Activated CD4-positive, alpha-beta T cell treated with anti-CD3 and anti-CD28 coated beads, Interleukin-2, amount 50 U/mL, for 48 hours (primary cell): ENCODE measurements at places on chromosomes 12 and 14.

DNA sequence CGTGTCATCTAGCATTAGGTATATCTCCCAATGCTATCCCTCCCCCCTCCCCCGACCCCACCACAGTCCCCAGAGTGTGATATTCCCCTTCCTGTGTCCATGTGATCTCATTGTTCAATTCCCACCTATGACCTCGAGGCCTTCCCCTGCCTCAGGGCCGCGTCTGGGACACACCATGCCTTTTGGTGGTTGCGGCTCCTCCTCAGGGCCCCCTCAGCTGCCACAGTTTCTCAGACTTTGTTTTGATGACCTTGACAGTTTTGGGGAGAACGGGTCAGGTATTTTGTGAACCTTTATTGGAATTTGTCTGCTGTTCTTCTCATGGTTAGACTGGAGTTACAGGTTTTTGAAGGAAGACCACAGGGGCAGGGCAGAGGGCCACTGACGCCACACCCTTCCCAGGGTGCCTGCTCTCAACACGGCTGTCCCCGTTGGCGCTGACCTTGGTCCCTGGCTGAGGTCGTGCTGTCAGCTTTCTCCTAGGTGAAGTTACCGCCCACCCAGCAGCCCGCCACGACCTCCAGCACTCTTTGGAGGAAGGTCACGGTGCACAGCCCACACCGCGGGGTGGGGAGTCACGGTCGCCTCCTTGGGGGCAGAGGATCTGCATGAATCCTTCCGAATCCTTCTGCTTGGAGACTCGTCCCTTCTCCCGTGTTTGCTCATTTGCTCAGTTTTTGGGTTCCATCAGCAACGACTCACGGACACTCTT is 130.5 kb downstream of the KIF26A start:
- DNase-seq, result no peak

DNA sequence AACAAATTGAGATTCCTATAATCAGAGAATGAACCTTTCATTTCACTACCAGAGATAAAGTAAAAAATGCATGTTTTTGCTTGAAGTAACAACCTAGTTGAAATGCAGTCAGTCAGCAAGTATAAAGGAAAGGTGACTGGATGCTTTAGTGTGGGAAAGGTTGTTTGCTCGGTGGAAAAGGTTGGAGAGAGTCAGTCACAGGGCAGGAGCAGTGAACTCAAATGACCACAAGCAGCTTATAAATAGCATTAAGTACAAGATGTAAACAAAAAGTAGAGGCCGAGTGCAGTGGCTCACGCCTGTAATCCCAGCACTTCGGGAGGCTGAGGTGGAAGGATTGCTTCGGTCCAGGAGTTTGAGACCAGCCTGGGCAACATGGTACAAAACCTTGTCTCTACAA is 98.1 kb upstream of the FGD4 start:
- DNase-seq, result no peak

DNA sequence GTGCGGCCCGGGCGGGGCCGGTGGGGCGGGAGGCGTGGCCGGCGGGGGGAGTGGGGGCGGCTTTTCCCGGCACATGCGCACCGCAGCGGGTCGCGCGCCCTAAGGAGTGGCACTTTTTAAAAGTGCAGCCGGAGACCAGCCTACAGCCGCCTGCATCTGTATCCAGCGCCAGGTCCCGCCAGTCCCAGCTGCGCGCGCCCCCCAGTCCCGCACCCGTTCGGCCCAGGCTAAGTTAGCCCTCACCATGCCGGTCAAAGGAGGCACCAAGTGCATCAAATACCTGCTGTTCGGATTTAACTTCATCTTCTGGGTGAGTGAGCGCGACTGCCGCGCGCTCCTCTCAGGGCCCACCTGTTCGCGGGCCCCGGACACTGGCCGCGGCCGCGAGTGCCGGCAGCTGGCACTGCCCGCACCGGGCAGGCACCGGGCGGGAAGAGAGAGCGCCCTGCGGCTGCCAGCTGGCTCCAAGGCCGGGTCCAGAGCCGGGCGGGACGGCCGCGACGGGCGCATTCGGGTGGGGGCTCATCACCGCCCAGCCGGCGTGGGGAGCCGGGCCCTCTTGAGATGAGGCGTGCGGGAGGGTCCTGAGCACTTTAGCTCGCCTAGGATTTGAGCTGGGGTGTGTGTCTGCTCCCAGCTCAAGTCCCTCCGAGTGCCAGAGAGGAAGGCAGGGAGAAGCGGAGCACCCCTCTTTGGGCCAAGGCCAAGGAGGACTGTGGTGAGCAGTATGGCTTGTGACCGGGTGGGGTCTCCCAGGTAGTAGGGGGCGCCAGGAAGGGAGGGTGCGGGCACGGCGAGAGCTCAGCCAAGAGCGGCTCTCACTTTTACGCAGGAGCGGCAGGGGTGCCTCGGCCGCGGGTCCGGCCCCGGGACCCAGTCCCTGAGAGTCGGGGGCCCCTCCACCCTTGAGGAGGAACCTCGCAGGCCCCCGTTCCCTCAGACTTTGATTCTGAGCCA is at the start of gene CD9:
CD9 (plus strand) TSS at position 145 of the 957 bp plus-strand sequence; CDS start at position 245, 100 bp downstream.
- peak; percentile 41 for DNase-seq

- DNase-seq, result no peak
Measured at GRCh38 chr12:14982991-14983390, 10.1 kb downstream of the PDE6H start.

- no peak for DNase-seq
Measured at GRCh38 chr12:6266541-6266966, 43.9 kb upstream of the PLEKHG6 start.

GRCh38 chr12:3119192-3119755 is 42.1 kb downstream of the TSPAN9 start:
- no peak for DNase-seq

DNA sequence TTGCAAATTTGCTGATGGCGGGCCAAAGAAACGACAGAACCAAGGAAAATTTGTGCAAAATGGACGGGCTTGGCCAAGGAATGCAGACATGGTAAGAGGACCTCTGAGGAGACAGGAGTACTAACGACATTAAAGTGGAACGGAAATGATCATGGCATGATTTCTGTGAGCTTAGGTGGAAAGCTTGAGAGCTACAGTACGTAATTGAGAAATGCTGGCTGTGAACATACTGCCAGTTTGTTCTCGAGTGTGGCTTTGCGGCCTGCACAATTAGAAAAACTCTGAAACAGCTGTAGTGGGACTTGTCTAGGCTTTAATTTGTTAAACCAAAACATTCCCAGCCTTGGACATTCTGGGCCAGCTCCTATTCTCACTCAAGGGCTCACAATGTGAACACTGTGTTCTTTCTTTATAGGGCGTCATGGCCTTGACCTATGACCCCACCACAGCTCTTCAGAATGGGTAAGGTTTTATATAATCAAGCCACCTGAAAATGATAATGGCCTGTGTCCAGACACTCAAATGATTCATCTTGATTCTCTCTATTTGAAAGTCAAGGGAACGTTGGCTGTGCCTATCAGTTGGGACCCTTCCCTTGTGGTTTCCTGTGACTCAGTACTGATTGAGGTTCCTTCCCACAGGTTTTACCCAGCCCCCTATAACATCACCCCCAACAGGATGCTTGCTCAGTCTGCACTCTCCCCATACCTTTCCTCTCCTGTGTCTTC is 48.5 kb downstream of the BAZ2A start:
- DNase-seq, result peak; percentile 29

DNA sequence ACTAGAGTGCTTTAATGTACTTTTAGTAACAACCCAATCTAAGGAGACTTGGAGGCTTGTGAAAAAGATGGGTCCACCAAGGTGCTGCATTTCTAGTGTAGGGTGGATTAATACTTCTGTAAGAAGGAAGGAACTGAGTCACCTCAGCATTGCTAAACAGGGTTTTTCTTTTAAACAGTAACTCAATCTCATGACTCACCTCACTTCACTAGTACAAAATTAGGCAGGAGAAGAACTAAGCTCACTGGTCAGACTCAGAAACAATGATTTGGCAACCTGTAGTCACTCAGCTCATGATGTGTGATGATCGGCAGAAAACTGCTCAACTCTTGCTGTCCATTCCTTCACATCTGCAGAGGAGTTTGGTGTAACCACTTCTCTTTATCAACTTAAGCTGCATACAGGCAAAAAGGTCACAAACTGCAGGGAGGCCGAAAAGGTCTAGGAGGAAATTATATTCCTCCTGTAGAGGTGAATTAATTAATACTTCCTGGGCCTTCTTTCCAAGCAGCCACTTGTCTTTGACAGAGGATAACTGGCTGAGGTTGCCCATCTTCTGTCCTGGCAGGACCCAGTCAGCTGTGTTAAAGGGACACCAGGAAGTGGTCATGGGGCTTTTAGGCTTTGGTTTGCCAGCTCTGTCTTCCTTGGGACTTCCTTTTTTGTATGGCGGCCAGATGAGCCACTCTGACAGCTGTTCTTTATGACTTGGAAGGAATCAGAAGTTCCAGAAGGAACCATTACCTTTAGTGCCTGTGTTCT is 466.9 kb downstream of the FUT8 start:
- DNase-seq, result no peak

GRCh38 chr12:19326102-19326501 is 113.2 kb upstream of the AEBP2 start:
- no peak for DNase-seq

DNA sequence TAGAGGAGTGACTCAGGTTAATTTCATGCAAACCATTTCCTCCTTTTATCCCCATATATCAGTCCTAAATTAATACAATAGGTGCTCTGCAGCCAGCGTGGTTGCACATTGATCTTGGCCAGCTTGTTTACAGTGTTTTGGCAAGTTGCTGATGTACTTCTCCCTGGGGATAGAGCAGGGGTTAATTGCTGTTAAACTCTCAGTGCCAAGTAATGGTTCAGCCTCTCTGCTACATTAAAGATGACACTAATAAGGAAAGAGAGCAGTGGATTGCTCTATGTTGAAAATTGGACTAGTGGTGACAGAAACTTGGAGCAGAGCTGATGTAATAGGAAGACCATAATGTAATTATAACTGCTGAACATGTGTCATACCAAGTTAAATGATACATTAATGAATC is 717.5 kb downstream of the RERGL start:
- no peak for DNase-seq

GRCh38 chr14:65439117-65439516 is 26.6 kb downstream of the FUT8 start:
- no peak for DNase-seq
